CD8-positive, alpha-beta T cell (primary cell): ENCODE measurements at places on chromosomes 5 and 9.

GRCh38 chr5:137728048-137728447 lies 7.8 kb downstream of the KLHL3 start:
- DNase-seq, result no peak

- DNase-seq, result no peak
Measured at GRCh38 chr5:5649641-5650040, 227.2 kb downstream of the ICE1 start.

DNA sequence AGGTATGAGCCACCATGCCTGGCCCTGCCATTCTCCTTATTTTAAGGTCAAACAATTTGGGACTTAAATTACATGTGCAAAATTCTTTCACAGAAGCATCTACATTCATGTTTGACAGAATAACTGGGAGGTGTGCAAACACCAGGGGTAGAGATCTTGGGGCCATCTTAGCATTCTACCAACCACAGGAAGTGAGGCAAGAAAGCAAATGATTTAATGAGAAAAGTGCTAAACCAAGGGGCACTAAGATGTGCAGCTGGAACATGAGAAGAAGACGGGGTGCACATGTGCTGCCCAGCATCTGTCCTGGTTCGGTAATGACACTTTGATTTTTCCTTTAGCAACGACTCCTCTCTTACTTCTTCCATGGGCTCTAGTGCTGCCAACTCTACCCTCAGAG lies 1.2 kb upstream of the F12 start:
- DNase-seq, result peak; percentile 59

DNA sequence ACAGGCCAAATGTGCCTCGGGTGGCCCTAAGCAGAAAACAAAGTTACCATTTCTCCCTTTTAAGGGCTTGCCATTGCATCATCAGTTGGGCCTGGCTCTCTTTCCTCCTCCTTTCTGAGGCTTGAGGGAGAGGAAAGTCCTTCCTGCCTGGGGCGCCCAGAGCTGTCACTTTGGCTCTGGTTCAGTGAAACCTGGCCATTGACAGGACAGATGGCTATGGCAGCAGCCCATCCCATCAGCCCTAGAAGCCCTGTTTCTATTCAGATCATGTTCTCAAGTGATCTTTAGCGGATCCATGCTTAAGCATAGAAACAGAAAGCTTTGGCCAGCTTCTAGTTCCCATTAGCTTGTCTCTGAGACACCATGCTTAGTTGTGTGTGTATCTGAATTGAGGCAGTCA lies 293.4 kb downstream of the YTHDC2 start:
- DNase-seq, result no peak

- DNase-seq, result no peak
Measured at GRCh38 chr5:66337626-66338226, 193.6 kb downstream of the SREK1 start.

GRCh38 chr9:36144309-36145232 lies 8.0 kb downstream of the GLIPR2 start:
- DNase-seq, result peak; percentile 51

DNA sequence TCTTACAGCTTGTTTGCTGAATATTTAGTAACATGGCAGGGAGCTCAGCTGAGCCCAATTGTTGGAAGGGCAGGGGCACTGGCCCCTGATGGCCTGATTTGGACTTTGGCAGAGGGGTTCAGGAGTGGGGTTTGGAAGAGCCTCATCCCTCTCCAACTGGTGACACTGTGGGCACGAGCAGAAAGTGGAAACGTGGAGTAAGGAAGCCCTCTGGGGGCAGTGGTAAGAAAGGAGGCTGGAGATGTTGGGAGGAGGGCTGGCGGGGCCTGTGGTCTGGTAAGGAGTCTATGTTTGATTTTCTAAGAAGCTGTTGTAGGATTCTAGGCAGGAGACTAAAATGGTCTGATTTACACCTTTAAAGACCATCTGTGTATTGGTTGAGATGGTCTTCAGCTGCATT lies 208.9 kb downstream of the HSPA4 start:
- DNase-seq, result no peak

DNA sequence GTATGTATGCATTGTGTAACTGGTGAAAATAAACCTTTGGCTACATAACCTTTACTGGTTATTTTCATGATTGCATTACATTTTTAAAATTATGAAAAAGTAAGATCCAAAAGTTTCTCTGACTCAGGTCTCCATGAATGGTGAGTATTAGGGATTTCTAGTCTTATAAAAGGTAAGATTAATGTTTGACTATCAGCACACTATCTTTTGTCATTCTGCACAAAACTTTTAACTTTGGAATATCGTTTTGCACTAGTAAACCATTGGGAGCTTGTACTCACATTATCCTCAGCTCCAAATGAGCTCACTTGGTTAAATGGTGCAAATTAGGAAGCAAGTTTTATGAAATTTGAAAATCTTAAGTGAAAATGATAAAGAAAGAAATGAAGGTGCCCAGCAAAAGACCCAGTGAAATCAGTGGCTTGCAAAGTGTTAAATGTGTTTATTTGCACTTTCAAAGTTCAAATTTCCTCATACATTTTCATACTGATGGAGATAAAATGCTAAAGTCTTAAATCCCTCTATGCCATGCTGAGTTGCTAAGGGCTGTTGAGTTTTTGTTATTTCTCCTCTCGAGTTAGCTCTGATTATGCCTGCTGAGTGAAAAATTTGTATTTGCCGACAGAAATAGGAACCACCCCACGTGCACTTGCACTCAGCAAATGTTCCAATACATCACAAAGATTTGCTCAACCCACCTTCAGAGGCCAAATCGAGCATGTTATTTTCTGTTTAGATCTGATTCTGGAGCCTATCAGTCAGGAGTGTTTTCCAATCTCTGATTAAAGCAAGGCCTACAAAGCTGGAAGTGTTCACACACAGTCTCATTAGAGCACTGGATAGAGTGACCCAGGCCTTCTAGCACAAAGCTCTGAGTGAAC lies 885.7 kb downstream of the NR2F1-AS1 start:
- DNase-seq, result no peak

GRCh38 chr5:160655717-160656116 lies 196.3 kb downstream of the ATP10B start:
- no peak for DNase-seq

DNA sequence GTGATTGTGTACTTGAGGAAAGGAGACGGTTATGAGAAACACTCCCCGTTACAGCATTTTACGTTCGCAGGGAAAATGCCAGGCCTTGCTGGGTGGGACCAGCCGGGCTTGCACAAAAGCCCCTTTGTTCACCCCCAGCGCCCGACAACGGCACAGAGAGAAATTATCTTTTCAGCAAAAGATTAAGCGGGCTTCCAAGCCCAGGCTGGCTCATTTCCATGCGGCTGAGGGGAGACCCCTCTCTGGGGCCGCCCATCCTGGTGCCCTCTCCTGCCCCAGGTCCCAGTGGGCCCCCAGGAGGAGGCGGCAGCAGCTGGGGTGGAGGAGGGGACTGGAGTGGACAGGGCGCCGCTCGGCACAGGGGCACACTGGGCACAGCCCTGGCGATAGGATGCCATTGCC lies 50.8 kb upstream of the NOTCH1 start:
- no peak for DNase-seq

- DNase-seq, result no peak
Measured at GRCh38 chr9:137180491-137180890, 7.9 kb downstream of the ANAPC2 start.

DNA sequence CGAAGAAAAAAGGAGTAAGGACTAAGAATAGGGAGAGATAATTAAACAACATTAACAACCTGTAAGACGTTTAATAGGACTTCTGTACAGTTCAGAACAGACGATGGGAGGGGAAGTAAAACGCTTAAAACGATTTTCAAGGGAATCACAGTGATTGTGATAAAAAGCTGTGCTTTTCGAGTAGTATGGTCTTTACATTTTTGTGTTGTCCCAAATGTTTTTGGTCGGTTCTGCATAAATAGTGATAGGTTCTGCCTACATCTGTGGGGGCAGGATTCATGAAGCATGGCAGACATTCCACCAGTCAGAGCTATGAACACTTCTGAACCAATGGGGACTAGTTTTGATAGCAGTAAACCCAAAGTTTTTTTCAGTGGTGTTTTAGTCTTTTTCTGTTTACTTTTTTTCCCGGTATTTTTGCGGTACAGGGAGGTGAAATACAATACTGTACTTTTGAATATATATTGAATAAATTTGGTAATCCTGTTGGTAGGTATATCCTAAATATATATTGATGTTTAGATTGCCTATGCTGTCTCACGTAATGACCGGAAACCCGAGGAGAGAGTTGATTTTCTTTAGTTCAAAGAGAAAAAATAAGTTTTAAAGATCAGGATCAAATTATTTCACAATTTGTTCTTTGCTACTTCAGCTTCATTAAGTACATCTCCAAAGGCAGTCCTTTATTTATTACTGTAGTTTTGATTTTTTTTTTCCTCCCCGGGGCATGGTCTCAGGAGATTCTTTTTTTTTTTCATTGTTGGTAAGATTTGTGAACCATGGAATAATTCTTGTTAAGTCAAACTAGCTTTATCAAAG lies 1.3 kb downstream of the ERBIN start:
- peak; percentile 72 for DNase-seq

DNA sequence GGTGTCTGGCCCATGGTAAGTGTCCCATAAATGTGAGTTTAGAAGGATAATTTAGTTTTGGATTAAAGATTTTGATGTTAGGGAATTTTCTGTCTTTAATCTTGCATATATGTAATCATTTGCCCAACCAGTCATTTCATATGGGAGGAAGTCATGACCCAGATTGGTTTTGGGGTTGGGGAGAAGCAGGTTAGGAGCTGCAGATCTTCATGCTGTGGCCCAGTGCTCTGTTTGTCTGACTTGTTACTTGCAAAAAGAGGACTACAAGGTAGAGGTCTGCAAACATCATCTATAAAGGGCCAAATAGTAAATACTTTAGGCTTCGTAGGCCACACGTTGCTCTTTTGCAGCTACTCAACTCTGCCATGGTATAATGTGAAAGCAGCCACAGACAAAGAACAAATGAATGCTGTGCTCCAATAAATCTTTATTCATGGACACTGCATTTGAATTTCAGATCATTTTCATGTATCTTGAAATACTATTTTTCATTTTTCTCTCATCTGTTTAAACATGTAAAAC lies 16.8 kb downstream of the OSTF1 start:
- DNase-seq, result no peak

DNA sequence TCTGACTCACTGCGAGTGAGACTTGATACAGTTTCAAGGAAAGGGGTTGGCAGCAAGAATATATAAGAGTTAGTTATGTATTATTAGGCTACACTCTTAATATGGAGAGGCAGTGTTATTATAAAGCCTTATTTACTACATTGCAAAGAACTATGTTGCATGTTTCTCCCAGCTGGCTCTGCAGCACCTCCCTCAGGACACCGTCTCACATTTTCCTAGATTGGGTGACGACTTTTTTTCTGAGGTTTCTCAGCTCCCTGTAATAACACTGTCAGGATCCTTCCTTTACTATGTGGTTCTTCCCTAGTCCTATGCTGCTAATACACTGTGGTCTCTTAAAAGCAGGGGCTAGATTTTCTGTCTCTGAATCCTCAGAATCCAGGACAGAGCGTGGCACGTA lies 153.7 kb downstream of the INSYN2B start:
- no peak for DNase-seq

- DNase-seq, result no peak
Measured at GRCh38 chr5:17219006-17219422, 1.6 kb downstream of the BASP1 start.

GRCh38 chr5:156237361-156237760 lies 89.6 kb upstream of the SGCD start:
- no peak for DNase-seq

DNA sequence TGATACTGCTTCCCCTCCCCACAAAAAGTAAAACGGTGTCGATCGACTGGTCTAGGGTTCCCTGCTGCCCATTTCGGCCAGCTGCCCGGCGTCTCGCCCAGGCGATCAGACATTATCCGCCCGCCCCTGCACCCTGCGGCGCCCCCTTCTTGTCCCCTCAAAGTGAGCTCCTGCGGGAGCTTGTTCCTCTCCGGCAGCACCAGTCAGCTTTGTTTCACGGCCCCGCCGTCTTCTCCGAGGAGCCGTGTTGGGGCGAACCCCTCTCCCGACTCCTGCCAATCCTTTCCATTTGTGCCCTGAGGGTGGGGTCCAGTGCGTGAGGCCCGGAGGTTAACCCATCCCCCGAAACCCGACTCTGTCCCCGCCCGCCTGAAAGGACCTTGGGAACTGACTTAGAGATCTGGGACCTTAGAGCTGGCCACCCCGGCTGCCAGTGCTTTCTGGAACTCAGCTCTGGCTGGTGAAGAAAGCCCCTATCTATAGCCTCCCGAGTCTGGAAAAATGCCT lies 518 bp downstream of the UBE2B start:
- DNase-seq, result peak; percentile 54
